ENCODE measurements at places on chromosomes 6 and 20.

GRCh38 chr6:36755435-36756348 is 58.1 kb downstream of the RAB44 start:
- DNase-seq: no peak

- no peak for DNase-seq
These were observed 15.4 kb upstream of the TRIB3 start for GRCh38 chr20:364905-365794.

DNA sequence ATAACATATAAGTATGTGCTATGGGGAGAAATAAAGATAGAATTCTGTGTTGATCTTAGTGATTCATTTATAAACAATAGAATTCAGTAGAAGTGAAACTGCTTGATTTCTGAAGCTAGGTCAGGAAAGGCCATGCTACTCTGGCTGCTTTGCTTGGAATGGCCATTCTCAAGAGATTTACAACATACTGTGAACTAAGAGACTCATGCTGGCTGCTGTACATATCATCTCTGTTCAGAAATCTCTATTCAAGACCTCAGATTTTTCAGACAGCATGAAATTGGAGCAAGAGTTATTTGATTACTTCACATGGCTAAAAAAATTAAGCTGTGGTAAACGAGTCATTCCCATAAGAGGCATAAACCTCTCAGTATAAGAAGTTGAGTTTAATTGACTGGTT is 662.6 kb downstream of the BCKDHB start:
- DNase-seq: no peak

DNA sequence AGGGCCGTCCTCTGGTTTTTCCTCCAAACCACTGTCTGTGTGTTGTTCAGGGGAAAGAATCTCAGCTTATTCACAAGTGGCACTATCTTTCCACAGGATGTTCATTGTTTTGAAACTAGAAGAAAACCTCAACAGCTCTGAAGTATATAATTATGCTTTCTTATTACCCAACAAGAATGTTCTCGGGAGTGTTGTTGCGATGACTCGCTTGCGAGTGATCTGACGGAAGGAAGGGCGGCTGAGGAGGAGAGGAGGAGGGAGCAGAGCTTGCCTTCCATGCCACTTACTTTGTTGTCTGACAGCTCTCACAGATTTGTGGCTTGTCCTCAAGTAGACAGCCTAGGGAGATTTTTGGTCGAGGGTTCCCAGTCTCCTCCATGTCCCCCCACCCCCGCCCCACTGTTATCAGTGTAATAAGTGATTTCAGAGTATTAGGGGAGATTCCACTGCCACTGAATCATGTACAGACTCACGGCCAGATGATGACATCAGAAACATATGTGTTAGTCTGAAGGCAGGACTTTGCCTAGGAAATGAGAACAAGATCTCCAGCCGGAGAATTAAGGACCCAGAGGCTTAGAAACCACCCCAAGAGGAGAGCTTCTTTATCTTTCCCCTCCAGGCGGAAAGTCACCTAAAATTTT is 80.7 kb upstream of the CCN6 start:
- no peak for DNase-seq

GRCh38 chr20:53995949-53996348 is 74.4 kb downstream of the BCAS1 start:
- DNase-seq: no peak

DNA sequence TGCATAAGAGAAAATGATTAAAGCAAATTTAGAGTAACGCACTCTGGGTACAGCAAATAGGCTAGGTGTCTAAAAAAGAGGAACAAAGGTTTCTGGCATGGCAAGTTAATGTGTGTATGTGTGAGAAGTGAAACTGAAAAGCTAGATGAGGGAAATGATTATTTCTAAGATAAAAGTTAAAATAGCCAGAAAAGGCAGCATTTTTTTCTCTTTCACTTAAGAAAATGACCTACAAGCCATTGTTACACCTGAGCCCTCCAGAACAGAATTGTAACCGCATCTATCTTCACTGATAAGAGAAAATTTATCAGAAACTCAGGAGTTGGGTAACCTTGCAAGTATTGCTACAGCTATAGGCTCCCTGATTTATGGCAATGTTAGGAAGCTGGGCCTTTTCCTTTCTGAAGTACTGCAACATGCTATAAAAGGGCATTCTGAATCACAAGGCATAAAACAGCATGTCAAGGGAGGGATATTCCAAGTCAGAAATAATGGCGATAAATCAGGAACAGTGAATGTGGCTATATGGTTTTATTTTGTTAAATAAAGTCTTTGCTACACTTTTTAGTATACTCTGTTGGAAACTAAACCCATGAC is 395.3 kb downstream of the TBC1D32 start:
- no peak for DNase-seq

- no peak for DNase-seq
These were observed 670.8 kb downstream of the KIF16B start for GRCh38 chr20:15902493-15902892.

Measured in NCI-H1417 (cell line).